ENCODE measurements at places on chromosomes 1 and 21. TPM values are rescaled to one million over a fixed set of nuclear protein-coding genes. Genes with fewer than 3 reads are reported as not detected.

Gene HAPLN2
- 0.09 TPM for total RNA-seq

Gene ERO1B
- 3.0 TPM for total RNA-seq

Gene FMO1
- total RNA-seq, result not detected

Gene CRABP2
- 8.2 TPM for total RNA-seq

Gene ADAMTS5
- not detected for total RNA-seq
